SK-N-SH treated with all-trans-retinoic acid at 6 μM for 48 hours (cell line): ENCODE measurements at places on chromosomes 7 and 10.

GRCh38 chr7:10802526-10802925, 171.1 kb upstream of the PHF14 start:
- no peak for ATAC-seq

DNA sequence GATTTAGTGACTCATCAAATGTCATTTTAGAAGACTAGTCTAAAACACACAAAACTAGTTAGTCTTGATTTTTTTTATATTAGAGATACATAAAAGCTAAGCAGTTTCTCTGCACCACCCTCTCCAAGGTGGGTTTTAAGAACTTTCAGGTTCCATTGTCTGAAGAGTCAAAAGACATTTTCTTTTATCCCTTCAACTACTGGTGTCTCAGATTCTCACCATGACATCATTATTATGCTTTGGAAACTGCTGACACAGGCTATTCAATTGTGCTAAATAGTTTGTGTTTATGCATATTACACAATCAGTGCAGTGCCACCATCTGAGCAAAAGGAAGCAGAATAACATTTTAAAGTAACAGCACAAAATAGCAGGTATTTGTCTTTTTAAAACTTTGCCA, 52.2 kb downstream of the IGF2BP3 start:
- no peak; the same call in 1 of the 3 replicates for ATAC-seq

DNA sequence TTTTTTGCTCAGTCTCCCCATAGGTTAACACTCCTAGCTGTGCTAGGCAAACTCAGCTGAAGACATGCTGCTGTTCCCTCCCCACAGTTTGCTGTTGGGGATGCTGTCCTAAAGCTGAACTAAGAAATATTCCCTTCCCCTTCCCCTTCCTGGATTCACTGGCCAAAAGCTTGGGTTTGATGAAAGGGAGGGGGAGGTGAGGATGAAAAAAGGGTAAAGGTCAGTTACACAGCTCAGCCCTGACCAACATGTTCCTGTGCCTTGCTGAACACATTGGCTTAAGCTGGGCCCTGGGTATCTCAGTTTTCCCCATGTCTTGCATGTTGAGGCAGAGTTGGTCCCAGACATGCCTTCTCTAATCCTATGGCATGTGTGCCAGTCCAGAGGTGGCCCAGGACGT, 15.3 kb downstream of the CCM2 start:
- ATAC-seq, result no peak; the same call in 2 of the 3 replicates

- ATAC-seq, result no peak
These were observed 67.4 kb downstream of the ZNF438 start for GRCh38 chr10:30963992-30964930.

DNA sequence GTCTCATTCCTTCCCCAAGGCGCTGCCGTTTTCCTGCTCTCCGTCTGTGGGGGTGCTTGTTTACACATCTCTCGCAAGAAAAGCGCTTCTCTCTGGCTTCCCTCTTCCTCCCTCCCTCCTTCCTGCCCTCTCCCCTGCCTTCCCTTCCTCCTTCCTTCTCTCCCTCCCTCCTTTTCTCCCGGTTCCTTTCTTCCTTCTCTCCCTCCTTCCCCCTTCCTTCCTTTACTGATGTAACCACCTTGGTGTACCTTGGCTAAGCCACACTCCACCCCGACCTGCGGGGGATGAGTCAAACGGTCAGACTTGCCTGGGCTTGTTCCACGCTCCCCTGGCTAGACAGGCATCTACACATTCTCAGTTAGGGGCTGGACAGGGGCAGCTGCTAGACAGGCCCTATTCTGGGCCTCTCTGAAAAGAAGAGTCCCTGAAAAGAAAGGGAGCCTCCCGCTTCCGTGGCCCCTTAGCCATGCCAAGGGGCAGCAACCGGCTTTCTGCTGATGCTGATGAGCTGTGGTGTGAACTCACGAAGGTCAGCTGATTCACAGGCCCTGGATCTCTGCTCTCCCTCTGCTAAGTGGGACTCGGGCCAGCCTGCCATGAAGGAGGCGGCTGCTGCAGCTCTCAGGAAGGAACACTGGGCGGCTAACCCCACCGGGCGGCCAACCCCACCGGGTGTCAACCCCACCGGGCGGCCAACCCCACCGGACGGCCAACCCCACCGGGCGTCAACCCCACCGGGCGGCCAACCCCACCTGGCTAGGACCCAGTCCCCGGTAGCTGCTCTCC, 216.8 kb downstream of the TCERG1L start:
- no peak for ATAC-seq

GRCh38 chr7:77950548-77950947, 152.0 kb downstream of the PHTF2 start:
- no peak for ATAC-seq

GRCh38 chr7:107998660-107999480, 4.1 kb downstream of the LAMB1 start:
- no peak for ATAC-seq

DNA sequence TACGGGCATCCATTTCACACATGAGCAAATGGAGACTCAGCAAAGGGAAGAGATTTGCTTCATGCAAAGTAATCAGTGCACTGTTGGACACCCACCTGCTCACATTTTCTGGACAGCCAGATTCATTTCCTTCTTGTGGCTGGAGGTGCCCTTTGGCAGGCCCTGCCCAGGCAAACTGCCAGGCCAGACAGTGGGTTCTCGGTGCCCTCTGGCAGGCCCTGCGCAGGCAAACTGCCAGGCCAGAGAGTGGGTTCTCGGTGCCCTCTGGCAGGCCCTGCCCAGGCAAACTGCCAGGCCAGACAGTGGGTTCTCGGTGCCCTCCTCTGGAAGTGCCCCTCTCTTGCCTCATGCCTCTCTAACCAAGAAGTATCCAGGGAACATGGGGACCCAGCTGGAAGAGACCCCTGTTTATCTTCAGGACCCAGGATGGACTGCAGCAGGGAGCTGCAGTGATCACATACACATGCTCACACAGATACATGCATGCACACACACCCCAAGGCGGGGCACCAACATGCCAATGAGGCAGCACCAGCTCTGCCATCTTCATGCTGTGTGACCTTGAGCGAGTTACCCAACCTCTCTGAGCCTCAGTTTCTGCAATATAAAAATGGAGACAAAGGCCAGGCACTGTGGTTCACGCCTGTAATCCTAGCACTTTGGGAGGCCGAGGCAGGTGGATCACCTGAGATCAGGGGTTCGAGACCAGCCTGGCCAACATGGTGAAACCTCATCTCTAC, 67.1 kb downstream of the OAT start:
- ATAC-seq, result no peak

- ATAC-seq, result peak; percentile 43
These were observed 28.6 kb downstream of the RABGEF1 start for GRCh38 chr7:66768865-66769832.

- ATAC-seq, result no peak
These were observed 1.0 kb upstream of the BMPR1A start for GRCh38 chr10:86755454-86755739.

DNA sequence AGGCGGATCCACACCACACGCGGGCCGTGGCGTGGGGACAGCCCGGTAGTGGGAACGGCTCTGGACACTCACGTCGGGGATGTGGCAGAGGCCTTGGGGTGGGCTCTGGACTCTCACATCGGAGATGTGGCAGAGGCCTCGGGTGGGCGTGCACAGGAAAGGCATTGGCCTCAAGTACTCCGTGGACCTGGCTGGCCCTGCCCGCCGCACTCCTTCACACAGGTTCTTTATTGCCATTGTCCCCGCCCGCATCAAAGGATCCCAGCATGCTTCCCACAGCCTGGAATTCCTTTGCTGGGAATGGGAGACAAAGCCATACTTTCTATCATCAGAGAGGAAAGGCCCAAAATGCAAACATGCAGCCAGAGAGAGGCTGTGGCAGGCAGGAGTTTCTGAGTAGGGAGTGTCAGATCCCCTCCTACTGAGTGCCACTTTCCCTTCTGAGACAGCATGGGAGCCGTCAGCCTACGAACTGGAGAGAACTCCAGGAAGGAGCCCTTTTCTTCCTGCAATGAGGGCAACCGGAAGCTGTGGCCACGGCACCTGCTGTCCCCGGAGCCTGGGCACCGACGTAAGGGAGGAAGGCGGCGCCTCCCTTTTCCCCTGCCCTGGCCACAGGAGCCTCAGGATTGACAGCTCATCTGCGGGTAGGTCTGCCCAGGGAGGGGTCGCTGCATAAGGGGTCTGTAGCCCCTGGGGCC, 51.5 kb downstream of the RBM17 start:
- ATAC-seq, result no peak

DNA sequence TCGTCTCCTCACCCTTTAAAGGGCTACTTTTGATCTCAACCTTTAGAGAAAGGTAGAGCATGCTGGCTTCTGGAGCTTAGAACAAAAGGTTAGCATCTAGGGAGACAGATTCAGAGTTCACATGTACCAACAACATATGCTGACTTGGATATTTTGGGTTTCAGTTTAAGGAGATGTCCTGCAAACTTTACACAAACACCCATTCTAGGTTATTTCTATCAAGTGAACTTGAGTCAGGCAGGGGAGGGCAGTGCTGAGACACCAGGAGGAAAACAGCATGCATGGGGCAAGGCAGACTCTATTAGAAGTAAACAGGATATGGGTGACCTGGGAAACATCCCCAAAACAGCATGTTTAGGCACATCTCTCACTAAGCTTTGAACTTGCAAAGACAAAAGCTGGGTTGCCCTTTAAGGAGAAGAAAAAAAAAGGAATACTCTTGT, 43.8 kb downstream of the ARL4A start:
- peak; percentile 80 for ATAC-seq

GRCh38 chr7:147079083-147079482, 962.5 kb downstream of the CNTNAP2 start:
- no peak for ATAC-seq

DNA sequence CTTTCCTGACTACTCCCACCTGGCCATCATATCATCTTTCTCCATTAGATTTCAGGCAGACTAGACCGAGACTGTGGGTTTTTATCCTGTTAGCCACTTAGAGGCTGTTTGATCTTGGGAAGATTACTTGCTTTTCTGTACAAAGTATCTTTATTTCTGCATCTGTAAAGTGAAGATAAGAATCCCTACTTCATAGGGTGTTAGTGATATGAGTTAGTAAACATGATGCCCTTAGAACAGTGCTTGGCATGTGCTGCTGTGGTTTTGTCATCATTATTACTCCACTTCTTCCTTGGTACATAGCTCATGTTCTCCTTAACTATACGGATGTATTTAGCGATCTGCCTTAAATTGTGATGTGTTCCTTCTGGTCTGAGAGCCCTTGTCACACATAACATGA, 165.2 kb downstream of the AUTS2 start:
- no peak for ATAC-seq

- ATAC-seq, result no peak
These were observed 126.2 kb downstream of the LHPP start for GRCh38 chr10:124587811-124588211.

- no peak for ATAC-seq
These were observed 42.8 kb downstream of the CLRN3 start for GRCh38 chr10:127849921-127850320.

DNA sequence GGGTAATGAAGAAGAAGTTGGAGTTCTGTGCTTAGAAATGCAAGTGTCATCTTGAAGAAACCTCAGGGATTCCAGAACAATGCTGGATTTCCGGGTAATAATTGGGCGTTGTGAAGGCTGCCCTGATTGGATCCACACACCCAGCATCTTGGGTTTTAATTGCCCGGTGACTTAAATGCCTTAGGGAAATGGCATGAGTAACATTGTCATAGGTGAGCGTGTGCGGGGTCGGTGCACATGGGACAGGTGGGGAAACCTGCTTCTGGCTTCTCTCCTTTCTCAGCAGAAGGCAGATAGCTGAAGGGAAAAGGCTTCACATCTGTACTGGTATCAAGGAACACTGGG, 15.2 kb upstream of the CAMK1D start:
- ATAC-seq, result no peak

DNA sequence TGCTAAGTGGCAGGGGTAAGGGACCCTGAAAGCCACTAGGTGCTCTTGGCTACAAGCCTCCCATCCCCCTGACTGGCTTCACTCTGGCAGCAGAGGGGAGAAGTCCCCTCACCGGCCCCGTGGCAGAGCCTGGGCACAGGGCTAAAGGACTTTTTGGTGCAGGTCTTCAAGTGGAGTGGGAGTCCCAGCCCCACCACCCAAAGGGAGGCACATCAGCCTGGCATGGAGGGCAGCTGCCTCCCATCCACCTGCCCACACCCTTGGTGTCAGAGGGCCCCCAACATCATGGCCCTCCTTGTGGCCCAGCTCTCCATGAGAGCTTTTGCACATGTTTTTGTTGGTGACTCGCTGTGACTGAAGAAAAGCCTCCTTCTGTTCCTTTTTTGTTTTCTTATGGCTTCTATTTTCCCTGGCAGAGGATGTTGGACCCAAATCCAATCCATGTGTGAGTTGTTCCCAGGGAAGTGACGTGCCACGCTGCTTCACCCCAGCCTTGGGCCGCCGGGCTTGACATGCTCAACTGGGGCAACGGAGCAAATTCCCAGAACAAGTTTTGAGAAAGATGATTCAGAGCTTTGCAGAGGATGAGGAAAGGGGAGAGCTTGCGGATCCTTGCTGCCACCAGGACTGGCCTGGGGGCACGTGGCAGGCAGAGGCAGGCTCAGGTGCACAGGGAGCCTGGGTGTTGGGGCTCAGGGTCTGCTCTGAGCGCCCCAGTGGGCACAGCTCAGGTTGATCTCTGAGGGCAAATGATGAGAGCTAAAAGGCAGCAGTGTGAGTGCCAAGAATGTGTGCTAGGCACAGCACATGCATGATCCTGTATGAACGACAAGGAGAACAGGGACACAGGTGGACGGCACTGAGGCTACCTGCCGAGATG, 1.9 kb upstream of the AEBP1 start:
- ATAC-seq, result peak; percentile 1; the same call in 1 of the 3 replicates

DNA sequence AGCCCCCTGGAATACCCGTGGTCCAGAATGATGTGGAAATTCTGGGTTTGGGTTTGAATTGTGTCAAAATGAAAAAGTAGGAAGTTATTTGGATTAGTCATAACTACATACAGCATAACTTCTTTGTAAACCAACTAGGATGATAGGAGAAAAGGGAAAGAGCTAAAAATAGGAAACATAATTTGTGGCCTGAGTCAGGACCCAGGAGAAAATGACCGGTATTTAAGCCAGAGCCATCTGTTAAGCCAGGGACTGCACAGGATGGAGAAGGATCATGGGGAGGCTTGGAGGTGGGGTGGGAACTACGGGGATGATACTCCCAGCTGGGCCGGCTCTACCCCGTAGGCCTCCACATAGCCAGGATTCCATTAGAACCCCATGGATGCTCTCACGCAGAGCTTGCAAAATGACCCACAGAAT, 98.6 kb downstream of the MYOF start:
- ATAC-seq, result peak; percentile 96

GRCh38 chr7:4712281-4713182, 30.4 kb downstream of the FOXK1 start:
- ATAC-seq, result no peak
